ENCODE measurements at places on chromosomes 11 and 22.

DNA sequence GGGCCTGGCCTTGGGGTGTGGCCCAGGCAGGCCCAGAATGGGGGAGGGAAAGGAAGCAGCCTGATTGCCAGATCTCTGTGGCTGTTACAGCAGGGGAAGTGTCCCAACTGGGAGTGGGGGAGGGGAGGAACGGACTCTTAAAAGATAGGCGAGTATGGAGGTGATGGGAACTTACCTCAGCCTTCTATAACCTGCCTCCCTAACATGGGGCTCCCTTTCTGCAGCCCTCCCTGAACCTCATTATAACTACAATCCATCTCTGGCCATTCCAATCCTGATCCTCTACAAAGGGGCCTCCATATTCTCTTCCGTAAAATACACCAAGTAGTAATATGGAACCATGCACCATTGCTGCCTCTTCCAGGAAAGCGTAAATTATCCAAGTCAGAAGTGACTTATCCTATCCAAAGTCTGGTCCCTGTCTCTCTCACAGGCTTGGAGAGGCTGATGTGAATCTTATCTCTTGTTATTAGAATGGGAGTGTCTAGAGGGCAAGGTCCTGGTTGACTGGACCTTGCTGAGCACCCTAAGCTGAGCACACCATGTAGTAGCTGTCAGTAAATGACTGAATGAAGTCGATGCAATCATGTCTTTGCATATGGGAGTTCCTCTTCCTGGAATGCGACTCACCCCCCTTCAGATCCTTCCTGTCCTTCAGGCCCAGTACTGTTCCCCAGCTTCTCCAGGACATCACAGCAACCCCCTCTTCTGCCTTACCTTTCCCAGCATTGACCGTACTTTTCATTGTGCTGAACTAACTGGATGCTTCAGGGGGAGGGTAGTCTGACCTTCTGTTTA is 5.9 kb downstream of the RHOG start:
- no peak for DNase-seq

DNA sequence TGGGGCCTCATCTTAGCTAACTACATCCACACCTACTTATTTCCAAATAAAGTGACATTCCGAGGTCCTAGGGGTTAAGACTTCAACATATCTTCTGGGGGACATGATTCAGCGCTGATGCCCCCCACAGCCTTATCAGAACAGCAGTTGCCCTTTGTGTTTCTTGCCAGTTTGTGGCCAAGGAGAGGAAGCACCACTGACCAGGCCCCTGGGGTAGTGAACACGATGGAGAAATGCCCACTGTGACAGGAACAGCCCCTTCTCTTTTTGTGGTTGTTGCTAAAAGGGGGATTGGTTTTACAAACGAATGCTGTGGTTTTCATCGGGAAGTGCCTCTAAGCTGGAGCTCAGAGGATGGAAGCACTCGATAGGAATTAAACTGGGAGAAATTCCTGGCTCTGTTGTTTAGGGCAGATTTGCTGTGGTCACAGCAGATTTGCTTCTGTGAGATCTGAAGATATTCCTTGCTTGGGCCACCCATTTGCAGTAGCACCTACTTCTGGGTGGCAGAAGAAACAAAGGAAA is 88.8 kb downstream of the ABTB2 start:
- no peak for DNase-seq

DNA sequence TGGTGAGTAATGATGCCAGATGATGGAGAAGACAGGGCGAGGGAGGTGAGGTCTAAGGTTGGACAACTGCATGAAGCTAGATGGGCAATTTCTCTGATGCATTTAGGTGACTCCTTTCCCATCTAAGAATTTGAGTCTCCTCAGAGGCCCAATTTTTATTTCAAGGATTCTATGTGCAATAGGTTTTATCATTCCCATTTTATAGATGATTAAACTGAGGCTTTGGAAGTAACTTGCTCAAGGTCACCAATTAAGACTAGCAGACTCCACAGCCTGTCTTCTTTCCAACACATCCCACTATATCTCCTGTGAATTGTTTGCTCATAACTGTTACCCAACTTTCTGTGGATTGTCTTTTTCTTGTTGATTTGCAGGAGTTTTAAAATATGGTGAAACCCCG is 28.5 kb downstream of the DSCAML1 start:
- no peak for DNase-seq

DNA sequence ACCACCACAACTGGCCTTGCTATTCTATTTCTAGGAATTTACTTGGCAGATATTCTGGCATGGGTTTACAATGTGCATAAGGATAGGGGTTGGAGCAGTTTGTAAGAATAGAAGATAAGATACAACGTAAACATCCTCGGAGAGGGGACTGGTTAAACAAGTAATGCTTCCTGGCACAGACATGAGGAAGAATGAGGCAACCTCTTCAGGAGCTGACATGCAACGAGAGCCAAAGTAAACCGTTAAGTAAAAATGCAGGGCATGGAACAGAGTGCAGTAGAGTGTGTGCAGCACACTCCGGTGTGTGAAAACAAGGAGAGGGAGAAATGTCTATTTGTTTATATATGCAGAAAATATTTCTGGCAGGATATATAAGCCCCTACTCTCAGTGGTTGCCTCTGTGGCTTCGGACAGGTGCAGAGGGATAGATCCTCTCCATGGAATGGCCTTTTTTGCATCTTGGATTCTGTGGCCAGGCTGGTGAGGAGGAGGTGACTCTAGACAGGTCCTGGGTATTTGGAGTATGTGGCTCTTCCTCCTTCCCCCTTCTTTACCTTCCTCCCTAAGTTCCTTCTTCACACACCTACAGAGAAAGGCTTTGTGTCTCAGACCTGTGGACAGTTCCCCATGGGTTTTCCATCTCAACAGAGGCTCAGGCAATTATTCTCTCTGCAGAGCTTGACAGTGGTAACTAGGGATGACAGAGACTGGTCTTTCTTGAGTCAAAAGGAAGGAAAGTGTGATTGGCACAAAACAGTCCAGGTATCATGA is 2.5 kb downstream of the RAB36 start:
- DNase-seq = no peak

DNA sequence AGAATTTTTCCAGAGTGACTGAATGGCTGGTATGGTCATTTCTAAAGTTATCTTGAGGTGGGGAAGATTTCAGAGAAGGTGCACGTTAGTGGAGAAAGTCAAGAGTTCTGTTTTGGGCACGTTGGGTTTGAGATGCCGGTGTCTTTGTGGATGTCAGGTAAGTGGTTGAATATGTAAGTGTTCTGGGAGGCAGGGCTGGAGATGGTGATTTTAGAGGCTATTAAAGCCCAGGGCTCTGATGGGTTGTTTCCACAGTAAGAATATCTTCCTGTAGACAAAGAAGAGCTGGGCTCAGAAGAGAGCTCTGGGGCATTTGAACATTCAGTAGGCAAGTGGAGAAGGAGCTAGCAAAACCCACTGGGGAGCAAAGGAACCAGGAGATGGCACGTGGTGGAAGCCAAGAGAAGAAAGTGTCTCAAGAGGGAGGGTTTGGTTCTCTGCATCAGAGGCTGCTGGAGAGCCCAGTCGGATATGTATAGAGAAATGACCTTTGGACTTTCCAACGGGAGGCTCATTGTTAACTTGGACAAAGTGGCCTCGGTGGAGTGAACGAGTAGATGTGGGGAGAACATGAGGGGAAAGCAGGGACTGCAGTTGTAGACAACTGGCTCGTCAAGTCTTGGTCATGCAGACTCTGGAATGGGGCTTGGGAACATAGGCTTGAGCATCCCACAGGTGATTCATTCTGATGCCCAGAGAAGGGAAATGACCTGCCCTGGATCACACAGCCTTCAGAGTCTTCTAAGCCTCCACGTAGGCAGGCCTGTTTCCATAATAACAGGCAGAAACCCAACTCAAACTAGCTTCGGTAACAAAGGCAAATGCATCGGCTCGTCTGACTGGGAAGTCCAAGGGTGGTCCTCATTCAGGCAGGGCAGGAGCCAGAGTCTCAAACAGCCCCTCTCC is 98.4 kb upstream of the PARVA start:
- DNase-seq = no peak

DNA sequence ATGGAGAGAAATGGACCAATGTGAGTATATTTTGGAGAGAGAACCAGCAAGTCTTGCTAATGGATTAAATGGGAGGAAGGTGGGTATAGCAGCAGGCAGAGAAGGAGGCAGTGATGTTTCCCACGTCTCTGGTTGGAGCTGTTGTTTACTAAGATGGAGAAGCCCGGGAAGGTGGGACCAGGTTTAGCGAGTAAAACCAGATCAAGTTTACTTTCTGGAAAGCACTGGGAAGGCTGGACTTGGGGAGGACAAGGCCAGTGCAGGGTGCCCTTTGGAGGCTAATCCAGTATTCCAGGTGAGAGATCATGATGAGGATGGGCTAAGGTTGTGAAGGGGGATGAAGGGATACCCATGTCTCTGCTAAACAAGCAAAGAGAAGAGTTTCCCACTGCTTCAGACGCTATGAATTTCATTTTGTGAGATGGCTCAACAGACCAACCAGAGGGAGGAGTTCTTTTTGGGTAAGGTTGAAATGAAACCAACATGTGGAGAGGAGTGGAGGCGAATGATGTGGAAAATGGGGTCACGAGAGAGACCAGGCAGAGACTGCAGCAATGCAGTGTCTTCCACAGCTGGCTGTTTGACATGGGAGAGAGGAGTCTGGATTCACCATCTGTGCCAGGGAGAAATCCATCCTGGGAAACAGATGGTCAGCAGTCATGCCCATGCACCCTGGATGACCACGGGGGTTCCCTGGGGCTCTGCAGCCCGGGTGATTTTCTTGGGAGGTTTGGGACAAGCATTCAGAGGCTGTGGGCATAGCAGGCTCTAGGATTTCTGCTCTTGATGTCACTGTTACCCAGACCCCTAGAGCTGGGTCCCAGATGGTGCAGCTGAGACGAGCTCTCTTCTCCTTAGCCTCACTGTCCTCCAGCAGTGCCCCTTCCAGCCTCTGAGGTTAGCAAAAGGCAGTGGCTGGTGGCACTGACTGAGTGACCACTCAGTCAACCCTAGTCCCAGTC is 24.9 kb downstream of the COMMD9 start:
- DNase-seq = no peak

Measured in activated CD4-positive, alpha-beta memory T cell treated with anti-CD3 and anti-CD28 coated beads for 36 hours (primary cell).